Mammary epithelial cell (primary cell): ENCODE measurements at places on chromosomes 16 and 17.

DNA sequence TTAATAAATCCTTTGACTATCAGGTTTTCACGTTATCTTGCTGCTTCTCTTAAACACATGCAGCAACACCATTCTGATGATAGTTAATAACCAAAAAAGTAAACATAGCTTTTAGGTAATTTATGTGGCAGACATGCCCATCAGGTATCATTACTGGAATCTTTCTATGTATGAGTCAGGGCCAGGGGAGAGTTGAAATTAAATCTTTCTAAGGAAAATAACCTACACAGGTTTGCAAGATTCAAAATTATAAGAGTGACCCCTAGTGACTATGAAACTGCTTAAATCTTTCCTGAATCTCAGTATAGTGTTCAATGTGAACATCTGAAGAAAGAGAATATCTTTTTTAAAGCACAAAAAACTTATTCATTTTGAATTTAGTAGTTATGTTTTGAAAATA, 666.6 kb downstream of the CDH11 start:
- DNase-seq, result no peak

DNA sequence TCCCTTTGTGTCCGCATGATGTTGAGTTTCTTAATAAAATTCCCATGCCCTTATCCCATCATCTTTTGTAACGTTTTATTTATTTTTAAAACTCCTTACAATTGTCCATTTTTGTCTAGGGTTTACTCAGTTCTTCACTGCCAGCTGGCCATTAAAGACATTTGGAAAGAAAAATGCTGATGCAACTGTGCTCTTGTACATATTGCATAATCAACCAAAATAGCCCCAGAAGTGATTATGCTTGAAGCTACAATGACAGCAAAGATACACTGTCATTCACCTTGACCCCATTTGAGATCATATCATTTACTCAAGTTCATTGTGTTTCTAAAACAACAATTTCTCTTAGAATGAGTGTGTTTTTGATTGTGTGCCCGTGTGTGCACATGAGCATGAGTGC, 1074.6 kb upstream of the RBFOX1 start:
- DNase-seq, result no peak

DNA sequence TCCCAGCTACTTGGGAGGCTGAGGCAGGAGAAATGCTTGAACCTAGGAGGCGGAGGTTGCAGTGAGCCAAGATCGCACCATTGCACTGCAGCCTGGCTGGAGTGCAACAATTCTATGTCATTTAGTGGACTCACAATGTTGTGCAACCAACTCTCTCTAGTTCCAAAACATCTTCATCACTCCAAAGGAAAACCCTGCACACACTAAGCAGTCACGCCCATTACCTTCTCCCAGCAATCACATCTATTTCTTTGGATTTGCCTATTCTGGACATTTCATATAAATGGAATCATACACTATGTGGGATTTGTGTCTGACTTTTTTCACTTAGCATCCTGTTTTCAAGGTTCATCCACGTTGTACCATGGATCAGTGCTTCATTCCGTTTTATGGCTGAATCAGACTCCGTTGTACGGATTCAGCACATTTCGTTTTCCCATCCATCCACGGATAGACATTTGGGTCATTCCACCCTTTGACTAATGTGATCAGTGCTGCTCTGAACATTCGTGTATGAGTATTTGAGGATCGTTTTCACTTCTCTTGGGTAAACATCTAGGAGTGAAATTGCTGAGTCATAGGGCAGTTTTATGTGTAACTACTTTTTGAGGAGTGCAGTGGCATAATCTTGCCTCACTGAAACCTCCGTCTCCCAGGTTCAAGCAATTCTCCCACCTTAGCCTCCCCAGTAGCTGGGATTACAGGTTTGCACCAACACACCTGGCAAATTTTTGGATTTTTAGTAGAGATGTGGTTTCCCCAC, 45.4 kb upstream of the EMP2 start:
- DNase-seq, result peak; percentile 16

GRCh38 chr17:19317359-19318095, 45.0 kb downstream of the B9D1 start:
- DNase-seq, result no peak

GRCh38 chr17:43562679-43563599, 16.8 kb upstream of the ETV4 start:
- no peak for DNase-seq

GRCh38 chr17:59011975-59012374, 94.7 kb downstream of the TRIM37 start:
- no peak for DNase-seq

- peak; percentile 81 for DNase-seq
These were observed 205.4 kb downstream of the ANKFN1 start for GRCh38 chr17:56358651-56359050.

GRCh38 chr16:58272855-58273254, 22.0 kb downstream of the PRSS54 start:
- no peak for DNase-seq

- DNase-seq, result no peak
These were observed 41.5 kb upstream of the ABCC12 start for GRCh38 chr16:48197294-48197693.

GRCh38 chr16:2517954-2518605, 2.1 kb upstream of the AMDHD2 start:
- DNase-seq, result no peak

- DNase-seq, result no peak
These were observed 70.0 kb upstream of the HS3ST3A1 start for GRCh38 chr17:13671771-13672170.

GRCh38 chr16:29920288-29921033, 5.6 kb downstream of the KCTD13 start:
- no peak for DNase-seq

GRCh38 chr17:83077939-83078338, 1.5 kb upstream of the METRNL start:
- DNase-seq, result no peak

DNA sequence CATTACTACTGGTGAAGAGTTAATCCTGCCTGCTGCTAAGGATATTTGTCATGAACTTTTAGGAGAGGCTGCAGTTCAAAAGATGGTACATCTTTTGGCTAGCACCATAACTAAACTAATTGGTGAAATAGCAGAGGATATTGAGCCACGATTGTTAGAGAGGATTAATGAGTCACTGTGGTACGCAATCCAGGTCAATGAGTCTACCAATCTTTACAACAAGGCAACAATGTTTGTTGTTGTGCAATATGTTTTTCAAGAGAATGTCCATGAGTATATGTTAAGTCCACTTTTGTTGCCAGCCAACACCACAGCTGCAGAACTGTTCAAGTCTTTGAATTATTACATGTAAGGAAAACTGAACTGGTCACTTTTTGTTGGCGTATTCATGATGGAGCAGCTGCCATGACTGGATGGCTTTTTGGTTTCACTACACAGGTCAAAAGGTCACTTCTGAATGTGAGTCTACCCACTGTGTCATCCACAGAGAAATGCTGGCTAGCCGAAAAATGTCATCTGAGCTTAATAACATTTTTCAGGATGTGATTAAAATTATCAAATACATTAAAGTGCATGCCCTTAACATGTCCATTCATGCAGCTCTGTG, 402.6 kb upstream of the KIF2B start:
- DNase-seq, result peak; percentile 42

- no peak for DNase-seq
These were observed 49.8 kb downstream of the BRD7 start for GRCh38 chr16:50318796-50319578.

DNA sequence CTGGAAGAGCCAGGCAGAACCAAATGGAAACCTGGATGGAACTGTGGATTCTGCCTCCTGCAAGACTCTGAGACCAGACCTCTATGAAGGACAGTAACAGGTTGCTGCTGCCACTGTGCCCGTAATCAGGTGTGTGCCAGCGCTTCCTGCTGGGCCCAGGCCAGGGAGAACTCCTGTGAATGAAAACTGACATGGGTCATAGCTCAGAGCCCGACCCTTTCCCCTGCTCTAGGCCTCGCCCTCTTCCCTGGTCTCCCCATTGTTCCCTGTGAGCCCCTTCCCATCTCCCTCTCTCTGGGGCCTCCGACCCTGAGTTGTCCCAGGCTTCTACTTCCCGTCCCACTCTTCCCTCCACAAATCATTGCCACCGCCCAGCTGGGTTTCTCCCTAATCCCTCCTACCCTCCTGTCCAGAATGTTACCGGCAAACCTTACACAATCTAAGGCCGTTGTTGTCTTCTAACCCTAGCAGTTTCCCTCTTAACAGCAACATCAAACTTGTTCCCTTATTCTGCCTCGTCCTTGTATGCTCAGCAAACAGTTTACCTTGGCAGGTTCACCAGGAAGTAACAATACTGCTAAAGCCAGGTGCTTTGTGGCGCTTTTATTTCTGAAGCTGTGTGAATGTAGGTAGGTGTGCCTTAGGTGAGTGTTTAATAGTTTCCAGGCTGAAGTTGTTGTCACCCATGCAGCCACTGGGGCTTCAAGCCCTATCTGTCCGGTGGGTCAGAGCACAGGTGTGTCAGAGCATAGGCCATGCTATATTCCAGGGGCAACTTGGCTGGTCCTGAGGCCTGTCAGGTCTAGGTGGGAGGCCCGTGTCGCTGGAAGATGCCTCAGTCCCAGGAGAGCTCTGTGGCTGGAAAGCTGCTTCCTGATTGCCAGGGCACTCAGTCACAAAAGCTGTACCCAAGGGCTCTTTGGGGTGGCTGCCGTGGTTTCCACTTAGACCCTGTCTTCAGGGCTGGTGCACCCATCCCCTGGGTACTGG, 32.0 kb downstream of the SMPD3 start:
- DNase-seq, result no peak

- DNase-seq, result no peak
These were observed 175.0 kb downstream of the AIPL1 start for GRCh38 chr17:6259899-6260298.

DNA sequence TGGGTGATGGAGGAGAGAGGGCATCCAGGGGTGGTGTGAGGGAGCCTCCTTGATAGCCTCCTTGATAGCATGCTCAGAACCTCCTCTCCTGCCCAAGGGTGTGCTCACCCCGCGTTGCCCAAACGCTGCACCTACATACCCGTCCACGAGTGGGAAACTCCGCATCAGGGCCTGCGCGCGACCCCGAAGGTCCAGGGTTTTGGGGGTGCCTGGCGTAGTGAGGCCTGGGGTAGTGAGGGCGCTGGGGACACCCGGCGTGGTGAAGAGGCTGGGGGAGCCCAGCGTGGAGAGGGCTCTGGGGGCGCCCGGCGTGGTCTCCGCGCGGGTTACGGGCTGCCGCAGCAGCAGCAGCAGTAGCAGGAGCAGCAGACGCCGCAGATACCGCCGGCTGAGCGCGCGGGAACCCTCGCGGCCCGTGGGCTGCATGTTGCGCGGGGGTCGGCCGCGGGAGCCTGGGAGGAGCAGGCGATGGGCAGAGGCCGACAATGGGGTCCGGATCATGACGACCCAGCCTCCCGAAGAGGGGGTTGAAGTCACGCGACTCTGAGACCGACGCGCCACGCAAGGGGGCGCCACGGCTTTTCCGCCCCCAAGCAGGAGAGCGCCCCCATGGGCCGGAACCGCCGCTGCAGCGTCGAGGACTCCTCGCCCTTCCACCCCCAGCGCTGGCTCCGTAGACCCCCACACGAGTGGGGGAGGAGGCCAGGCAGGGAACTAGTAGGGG, at the start of gene DPEP3:
TSS of gene DPEP3 (minus strand) at position 545 of the 724 bp plus-strand sequence. CDS start at position 426, 119 bp downstream.
- no peak for DNase-seq

GRCh38 chr17:54849660-54850059, 51.0 kb upstream of the TOM1L1 start:
- no peak for DNase-seq

DNA sequence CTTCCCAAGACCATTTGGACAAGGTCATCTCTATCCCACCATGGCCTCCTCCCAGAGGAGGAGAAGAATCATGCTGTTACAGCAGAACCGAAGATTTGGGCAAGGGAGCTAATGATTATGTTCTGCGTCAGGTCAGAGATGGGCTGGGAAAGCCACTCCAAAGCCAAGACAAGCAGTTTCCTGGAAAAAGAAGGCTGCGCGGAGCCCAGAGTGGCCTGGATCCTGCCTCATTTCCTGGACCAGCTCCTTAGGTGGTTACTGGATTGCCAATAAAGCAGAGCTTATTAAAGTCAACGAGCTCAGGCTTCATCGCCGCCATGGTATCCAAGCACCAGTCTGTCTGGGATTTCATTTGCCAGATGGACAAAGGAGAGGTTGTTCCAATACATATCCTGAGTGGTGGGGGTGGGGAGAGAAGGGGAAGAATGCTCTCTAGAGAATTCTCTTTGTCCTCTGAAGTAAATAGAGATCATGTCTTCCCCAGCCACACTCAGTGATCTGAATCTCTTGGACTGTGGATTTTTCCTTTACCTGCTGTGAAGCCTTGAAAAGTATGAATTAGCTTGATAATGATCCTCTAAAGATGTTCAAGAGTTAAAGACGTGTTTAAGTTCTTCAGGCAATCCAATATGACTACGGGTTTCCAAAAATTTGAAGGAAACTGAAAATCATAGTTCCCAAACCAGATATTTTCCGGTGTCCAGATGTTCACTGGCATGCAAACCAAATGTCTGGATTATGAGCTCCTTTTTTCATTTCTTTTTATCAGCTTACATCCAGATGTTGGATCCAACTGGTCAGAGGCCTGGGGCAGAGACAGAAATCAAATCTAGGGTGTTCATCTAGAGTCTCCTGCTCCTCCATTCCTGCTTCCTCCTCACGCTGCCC, 17.7 kb downstream of the PRAC1 start:
- DNase-seq, result no peak

DNA sequence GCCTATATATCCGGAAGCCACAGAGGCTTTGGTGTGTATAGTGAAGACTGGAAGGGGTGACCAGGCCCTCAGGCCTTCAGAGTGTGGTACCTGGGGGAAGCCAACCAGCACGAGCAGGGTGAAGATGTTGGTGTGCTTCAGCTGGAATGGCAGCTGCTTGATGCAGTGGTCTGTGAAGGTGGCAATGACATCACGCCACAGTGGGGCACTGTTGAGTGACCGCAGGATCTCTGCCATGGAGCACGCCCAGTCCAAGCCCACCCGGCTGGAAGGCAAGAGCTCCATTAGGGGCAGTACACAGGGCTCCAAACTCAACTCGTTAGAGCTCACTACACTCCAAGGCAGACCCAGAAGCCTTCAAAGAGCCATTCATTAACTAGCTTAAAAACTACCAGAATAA, 68.5 kb upstream of the ATP2A3 start:
- no peak for DNase-seq

DNA sequence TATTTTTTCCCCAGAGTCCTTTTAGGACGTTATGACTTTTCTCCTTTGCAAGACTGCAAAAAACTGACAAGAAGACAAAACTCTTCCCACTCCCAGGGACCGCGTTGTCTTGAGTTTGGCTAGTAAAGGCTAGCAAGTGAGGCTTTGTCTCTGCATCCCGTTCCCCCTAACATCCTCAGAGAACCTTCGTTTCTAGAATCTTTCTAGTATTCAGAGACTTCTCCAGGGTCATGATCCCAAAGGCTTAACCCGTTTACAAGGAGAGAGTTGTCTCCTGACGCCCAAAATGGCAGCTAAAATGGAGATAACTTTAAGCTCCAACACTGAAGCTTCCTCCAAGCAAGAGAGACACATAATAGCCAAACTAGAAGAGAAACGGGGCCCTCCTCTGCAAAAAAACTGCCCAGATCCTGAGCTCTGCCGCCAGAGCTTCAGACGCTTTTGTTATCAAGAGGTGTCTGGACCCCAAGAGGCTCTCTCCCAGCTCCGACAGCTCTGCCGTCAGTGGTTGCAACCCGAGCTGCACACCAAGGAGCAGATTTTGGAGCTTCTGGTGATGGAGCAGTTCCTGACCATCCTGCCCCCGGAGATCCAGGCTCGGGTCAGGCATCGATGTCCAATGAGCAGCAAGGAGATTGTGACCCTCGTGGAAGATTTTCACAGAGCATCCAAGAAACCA, 843 bp downstream of the ZNF174 start:
- DNase-seq, result no peak

- no peak for DNase-seq
These were observed 55.7 kb downstream of the SREBF1 start for GRCh38 chr17:17780922-17781590.
